ENCODE measurements at places on chromosomes 4 and X.

DNA sequence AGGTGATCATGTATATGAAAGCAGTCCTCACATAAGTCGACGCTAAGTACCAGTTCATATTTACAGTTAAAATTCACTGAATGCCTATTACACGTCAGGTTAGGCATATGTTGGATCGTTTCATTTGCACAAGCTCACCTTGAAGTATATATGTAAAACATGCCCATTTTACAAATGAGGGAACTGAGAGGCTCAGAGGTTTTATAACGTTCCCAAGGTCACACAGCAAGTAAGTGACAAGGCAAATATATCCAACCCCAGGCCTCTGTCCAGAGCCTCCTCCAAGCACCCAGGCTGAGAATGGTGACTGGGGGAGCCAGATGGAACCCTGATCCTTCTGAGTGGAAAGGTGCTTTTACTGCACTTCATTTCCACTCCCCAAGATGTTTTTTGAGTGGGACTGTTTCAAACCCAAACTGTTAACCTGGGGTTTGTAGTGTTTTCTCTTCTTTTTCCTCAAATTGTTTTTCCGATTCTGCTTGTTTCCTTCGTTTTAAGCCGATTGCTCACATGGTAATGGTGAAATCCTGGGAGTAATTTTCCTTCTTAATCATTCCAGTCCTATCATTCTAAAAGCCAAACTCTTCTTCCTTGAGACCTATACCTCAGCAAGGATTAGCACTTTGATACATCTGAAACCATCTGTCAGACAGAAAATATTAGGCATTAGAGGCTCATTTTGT is 791 bp downstream of the SMIM20 start:
- DNase-seq = no peak

GRCh38 chrX:39205467-39205866 is 404.2 kb downstream of the MID1IP1 start:
- DNase-seq = no peak

DNA sequence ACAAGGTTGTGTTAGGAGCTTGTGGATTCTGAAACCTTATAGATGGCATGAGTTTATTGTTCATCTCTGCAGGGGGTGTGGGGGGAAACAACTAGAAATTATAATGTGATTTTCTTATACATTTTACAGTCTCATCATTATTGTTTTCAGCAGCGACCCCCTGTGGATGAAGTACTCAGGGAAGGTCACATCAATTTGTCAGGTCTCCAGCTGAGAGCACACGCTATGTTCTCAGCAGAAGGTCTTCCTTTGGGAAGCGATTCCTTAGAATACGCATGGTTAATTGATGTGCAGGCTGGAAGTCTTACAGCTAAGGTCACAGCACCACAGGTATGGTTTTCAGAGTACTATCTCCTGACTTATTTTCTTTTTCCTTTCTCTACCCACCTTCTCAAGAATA is 72.2 kb downstream of the BLTP1 start:
- no peak for DNase-seq

GRCh38 chrX:41148553-41148952 is 63.3 kb downstream of the USP9X start:
- DNase-seq = no peak

GRCh38 chr4:185702147-185702663 is 109.8 kb downstream of the SORBS2 start:
- DNase-seq = no peak
